ENCODE measurements at places on chromosomes 2 and 18.

GRCh38 chr2:226652369-226652768 lies 147.3 kb downstream of the IRS1 start:
- DNase-seq: no peak

- DNase-seq: no peak
These were observed 10.5 kb downstream of the FAM110C start for GRCh38 chr2:35852-36251.

DNA sequence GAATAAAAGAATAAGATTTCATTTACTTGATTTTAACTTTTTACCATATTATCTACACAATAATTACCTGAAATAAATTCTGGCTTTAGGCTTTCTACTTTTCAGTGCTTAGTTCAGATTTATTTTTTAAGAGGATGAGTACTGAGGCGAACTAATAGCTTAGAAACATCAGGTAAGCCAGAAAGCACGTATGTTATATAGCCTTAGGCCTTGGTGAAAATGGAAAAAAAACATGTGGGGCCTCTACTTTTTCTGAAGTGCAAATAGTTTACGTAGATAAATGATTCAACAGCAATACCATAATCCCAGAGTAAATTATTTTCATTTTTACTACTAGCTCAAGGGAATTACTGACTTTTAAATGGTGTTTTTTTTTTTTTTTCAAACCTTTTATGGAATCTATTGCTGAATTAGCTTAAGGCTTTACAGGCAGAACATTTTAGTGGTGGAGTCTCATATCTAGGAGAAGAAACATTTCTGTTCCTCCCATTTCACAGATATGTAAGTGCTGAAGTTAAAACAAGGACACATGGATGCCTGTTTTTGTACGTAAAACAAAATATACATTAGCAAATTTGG lies 6.2 kb downstream of the CPS1 start:
- DNase-seq: no peak

DNA sequence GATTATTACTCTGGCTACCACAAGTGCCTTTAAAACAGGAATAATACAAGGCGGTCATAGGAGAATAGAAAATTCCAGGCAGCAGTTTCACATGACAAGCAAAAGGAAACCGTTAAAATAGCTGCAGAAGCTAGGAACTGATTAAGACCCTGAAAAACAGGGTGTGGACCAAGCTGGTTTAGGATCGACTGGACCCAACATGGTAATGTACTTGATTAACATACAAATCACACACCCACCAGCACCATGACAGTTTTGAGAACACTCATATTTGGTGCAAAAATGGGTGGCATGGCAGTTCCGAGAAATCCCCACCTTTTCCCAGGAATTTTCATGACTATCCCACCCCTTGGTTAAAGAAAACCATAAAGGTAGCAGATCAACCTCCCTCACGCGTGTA lies 51.9 kb upstream of the TMEM163 start:
- no peak for DNase-seq

GRCh38 chr2:21422724-21423522 lies 299.2 kb downstream of the TDRD15 start:
- DNase-seq: no peak

GRCh38 chr2:85986121-85986520 lies 97.3 kb upstream of the ST3GAL5 start:
- DNase-seq: no peak

DNA sequence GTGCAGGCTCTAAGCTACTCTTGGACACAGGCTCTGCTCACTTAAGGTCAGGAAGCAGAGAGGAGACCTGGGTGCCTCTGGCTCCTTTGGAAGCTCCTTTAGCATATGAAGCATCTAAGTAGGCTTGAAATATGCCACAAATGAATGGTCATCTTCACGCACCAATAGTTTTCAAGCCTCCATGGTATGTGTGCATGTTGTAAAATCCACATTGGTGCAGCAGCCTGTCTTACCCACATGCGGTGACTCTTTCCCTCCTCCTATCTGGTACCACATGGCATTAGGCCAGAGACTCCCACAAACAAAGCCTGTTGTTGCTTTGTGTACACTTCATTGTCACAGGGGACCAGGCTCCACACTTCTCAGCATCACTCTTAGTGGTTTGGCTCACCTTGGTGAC lies 442.2 kb upstream of the RAB12 start:
- DNase-seq: no peak

DNA sequence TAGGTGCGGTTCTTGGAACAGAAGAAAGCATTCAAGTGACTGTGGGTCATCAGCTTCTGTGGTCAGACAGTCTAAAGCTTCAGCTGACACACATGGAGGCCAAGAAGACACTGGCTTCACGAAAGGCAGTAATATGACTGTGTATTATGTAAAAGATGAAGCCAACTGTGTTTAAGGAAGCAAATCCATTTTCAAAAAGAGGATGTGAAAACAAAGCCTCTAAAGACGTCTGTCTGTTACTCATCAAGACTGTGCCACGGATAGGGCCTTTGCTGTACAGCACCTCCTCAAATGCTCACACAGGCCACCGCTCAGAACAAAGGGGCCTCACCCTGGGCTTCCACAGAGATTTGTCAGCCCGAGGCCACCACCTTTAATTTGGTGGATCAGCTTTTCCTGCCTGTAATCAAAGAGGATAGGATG lies 21.1 kb upstream of the TMEM163 start:
- DNase-seq: no peak

- DNase-seq: no peak
These were observed 167.0 kb downstream of the NDUFA10 start for GRCh38 chr2:239858179-239858578.

DNA sequence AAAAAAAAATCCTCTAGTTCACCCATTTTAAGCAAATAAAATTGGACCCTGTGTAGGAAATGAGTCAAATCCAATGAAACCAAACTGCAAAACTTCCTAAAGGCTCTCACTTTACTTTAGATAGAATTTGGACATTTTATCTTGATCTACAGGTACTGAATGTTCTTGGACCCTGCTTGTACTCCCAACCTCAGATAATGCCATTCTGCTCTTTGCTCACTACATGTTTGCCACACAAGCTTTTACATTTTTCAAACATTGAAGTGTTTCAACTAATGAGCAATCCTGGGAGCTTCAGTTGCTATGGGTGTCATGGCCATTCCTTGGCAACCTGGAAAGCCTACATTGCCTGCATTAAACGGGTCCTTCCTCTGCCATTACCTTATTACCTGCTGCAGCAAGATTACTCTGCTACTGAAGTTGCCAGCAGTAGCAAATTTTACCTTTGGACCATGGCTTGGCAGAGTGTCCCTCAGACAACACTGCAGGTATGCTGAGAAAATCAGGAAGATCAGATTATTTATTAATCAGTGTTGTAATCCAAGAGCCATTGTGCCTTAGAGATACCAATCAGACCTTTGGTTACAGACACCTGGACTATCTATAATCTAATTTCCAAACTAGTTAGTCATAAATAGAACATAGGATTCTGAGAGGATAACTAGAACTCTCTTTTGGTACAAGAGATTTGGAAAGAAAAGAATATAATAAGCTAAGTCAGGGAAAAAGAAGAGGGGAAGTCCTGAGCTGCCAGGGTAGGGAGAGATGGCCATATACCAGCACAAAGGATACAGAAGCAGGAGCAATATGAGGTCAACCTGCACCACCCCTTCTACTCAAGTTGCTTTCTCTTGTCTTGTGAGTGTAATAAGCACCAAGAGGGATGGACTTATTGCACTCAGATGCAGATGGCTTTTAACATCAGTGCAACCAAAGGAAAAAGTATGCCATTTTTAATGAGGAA lies 293.3 kb upstream of the TFPI start:
- DNase-seq: no peak
